ENCODE measurements at places on chromosomes 5 and 9. TPM values are rescaled to one million over a fixed set of nuclear protein-coding genes. Genes with fewer than 3 reads are reported as not detected.
A peak's percentile ranks its signal among the peaks of the same experiment; 100 is the strongest.

- H3K4me3 ChIP-seq = no peak overlapping the region
- H3K27me3 ChIP-seq = no peaks in the 10 kb centered on the region
- no peak overlapping the region for H3K27ac ChIP-seq
- DNase-seq = peak; percentile 34
- peaks cover 15% of the 10 kb centered on the region for H3K4me1 ChIP-seq
- no peaks in the 10 kb centered on the region for H3K36me3 ChIP-seq
Observed at GRCh38 chr5:36417221-36417620, 115.5 kb upstream of the RANBP3L start.

DNA sequence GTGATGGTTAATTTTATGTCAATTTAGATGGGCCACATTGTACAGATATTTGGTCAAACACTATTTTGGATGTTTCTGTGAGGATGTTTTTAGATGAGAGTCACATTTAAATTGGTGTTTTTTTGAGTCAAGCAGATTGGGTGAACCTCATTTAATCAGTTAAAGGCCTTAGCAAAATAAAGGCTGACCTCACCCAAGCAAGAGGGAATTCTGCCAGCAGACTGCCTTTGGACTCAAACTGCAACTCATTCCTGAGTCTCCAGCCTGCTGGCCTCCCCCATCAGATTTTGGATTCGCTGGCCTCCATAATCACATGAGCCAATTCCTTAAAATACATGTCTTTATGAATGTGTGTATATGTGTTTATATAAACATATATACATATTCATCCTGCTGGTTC, 282.7 kb upstream of the POU5F2 start:
- DNase-seq = no peak
- no peaks in the 10 kb centered on the region for H3K27me3 ChIP-seq
- no peak overlapping the region for H3K27ac ChIP-seq
- no peaks in the 10 kb centered on the region for H3K36me3 ChIP-seq
- H3K4me3 ChIP-seq = no peak overlapping the region

- no peaks in the 10 kb centered on the region for H3K36me3 ChIP-seq
- DNase-seq = no peak
- H3K4me3 ChIP-seq = no peak overlapping the region
- H3K4me1 ChIP-seq = no peaks in the 10 kb centered on the region
Observed at GRCh38 chr9:92155221-92155620, 40.0 kb upstream of the SPTLC1 start.

Gene LURAP1L
- total RNA-seq = not detected

Gene CAPSL
- not detected for total RNA-seq

Gene NOXA1
- total RNA-seq = 0.63 TPM

Gene GPR151
- total RNA-seq = not detected

GRCh38 chr5:56854920-56855319, 39.6 kb downstream of the MAP3K1 start:
- H3K4me1 ChIP-seq = peaks cover 3% of the 10 kb centered on the region
- no peak for DNase-seq
- no peak overlapping the region for H3K27ac ChIP-seq
- peaks cover 10% of the 10 kb centered on the region for H3K36me3 ChIP-seq

- no peaks in the 10 kb centered on the region for H3K4me1 ChIP-seq
- H3K4me3 ChIP-seq = no peak overlapping the region
- DNase-seq = no peak
- no peaks in the 10 kb centered on the region for H3K36me3 ChIP-seq
Observed at GRCh38 chr5:26339576-26339975, 698.8 kb downstream of the CDH9 start.

Gene ANKRD33B
- 1.7 TPM for total RNA-seq

Data from K562 (cell line).